GM12878 (cell line): ENCODE measurements at places on chromosomes 5 and 9. TPM values are rescaled to one million over a fixed set of nuclear protein-coding genes. Genes with fewer than 3 reads are reported as not detected.

DNA sequence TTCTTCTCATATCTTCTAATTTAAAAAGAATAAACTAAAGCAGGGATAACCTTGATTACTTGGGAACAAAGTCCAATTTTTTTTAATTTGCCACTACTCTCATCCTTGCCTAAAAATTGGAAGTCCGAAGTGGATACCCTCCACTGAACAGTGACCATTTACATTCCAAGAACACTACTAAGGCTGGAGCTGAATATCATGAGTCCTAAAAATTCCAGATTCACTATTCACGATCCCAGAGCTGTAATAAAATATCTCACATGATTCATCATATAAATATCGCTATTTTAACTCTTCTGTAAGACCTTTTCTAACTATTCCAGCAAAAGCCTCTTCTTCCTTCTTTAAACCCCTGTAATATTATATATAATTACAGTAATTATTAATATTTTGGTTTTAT lies 57.4 kb downstream of the ATPSCKMT start:
- no peak for DNase-seq

DNA sequence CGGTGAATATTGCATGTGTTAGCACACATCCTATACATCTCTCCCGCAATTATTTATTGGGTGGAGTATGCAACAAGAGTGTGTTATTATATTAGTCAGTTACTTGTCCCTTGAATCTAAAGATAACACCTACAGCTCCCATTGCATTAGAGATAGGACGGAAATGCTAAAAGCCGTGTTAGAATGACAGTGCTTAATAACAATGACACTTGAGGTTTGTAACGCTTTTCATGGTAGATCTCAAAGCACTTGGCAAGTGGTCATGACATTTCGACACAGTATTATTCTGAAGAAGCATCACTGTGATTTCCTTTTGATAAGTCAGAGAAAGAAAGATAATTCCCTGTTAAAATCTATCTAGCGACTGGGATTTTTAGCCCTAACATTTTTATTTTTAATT lies 33.4 kb upstream of the TRIO start:
- no peak for DNase-seq

- DNase-seq: no peak
These were observed 76.6 kb upstream of the ADAMTS16 start for GRCh38 chr5:5063533-5063953.

- no peak for DNase-seq
These were observed 3.1 kb downstream of the EGFL7 start for GRCh38 chr9:136665704-136666371.

GRCh38 chr5:68455216-68455615 lies 239.7 kb downstream of the PIK3R1 start:
- no peak for DNase-seq

GRCh38 chr9:33791117-33791516 lies 4.2 kb upstream of the PRSS3 start:
- DNase-seq: no peak

The PBX3 gene
- total RNA-seq: 33.4 and 34.6 TPM in 2 replicates

The CFAP157 gene
- total RNA-seq: not detected in 2 replicates

The HARS2 gene
- 23.0 and 24.1 TPM in 2 replicates for total RNA-seq

GRCh38 chr9:110030632-110031031 lies 177.3 kb downstream of the C9orf152 start:
- no peak for DNase-seq

The TENT4A gene
- total RNA-seq: 26.1 and 30.6 TPM in 2 replicates

DNA sequence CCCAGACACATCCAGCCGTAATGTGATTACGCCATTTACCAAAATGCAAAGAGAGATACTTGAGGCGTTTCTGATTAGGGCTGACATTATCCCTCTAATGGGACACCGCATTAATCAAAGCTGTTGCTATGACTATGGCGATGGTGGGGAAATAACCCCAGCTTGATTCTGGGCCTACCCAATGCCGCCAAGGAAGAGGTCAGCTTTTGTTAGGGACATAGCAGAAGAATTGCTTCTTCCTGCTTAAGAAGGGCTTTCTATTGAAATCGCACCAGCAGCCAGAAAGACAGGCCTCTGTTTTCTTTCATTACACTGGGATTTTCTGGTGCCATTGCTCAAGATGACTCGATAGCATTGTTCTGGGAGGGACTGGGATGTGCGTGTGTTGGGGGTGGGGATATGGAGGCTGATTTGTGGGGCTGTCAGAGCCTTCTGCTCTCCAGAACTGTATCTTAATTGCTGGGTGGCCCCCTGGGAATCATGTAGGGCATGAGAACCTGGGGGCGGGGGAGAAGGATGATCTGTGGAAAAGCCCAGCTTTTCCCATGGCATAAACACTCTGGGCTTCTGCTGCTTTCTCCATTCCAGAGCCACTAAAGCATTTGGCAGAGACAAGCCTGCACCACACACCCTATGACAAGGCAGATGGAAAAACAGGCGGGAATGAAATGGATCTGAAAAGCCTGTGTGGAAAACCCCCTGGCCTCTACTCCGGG lies 106.5 kb upstream of the RAD23B start:
- DNase-seq: no peak

- no peak for DNase-seq
These were observed 9.7 kb upstream of the LRRC70 start for GRCh38 chr5:62568800-62569432.

DNA sequence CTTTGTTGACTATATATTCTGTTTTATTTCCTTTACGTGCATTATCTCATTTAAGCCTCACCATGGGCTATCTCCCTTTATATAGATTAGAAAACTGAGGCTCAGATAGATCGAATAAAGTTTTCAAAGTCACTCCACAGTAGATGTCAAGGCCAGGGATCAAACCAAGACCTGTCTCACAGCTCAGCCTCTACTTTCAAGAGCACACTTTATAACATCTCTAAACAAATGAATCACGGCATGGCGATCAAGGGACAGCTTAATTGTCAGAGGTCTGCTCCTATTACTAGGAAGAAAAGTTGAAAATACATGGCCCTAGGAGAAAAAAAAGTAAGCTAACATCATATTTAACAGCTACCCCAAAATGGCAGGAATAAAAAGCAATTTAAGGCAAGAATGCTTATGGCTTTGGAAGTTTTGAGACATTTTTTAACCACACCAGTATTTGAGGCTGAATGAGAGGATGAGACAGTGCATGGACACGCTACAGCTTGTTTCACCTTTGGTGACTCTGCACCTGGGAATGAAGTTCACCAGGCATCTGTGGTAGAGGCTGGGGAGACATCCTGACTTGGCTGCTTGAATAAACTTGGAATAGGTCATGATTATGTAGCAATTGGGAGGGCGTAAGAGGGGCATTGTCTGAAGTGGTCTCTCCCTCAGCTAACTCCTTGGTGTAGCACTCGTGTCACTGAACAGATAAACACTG lies 486.8 kb upstream of the WWC1 start:
- DNase-seq: no peak

The LURAP1L gene
- 0.58 and 0.80 TPM in 2 replicates for total RNA-seq

The CD180 gene
- 5.4 TPM in 2 replicates for total RNA-seq

The ZFR gene
- 52.7 and 54.8 TPM in 2 replicates for total RNA-seq

DNA sequence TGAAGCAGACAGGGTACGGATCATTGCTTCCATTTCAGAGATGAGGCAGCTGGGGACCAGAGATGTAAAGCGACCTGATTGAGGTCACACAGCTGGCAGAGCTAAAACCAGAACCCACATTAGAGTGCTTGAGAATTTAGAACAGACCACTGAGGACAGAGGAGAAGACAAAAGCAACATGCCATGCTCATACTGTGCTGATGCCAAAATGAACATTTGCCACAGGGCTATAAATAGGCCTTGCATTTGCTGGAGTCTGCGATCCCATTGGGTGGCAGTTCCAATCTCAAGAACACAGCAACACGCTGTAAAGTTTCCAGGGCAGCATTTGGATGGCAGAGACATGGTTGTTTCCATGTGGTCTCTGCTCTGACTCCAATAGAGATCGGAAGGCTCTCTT lies 222.4 kb upstream of the TBC1D2 start:
- DNase-seq: no peak

The ASS1 gene
- total RNA-seq: 0.28 and 0.58 TPM in 2 replicates

The NEUROG1 gene
- total RNA-seq: not detected in 2 replicates

GRCh38 chr9:69916950-69917349 lies 96.3 kb downstream of the CFAP95 start:
- DNase-seq: no peak

DNA sequence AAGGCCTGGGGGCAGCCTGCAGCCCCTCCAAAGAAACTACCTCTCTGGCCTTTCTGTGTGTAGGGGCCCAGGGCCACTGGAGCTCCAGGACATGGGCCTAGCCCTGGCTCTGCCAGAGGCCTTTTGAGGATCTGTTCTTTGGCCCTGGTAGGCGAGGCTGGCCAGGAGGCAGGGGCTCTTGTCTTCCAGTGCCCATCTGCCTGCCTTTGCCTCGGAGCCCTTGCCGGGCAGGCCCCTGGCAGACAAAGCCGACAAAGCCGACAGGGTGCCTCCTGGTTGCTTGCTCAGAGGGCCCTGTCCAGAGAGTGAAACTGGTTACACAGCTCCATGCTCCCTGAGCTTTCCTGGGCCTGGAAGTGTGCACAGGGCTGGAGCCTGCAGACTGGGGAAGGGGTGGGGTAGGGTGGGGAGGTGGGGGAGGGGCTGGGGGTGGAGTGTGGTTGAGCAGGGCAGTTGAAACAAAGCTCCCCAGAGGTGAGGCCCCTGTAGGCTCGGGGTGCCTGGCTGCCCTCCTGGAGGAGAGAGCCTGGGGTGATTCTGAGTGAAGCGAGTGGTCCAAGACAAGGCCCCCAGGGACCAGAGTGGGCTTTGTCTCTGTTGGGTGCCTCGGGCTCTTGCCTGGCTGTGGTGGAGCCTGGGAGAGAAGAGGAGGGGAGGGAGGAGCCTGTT lies 29.3 kb downstream of the PTPA start:
- DNase-seq: no peak

GRCh38 chr5:55634209-55634805 lies 77.8 kb downstream of the SLC38A9 start:
- no peak for DNase-seq

The RGMB gene
- total RNA-seq: 15.3 and 15.8 TPM in 2 replicates

GRCh38 chr9:125462861-125463291 lies 201.2 kb downstream of the GAPVD1 start:
- no peak for DNase-seq

GRCh38 chr5:76718880-76719279 lies 3.0 kb downstream of the F2R start:
- no peak for DNase-seq

The NR4A3 gene
- 2.1 and 2.6 TPM in 2 replicates for total RNA-seq

DNA sequence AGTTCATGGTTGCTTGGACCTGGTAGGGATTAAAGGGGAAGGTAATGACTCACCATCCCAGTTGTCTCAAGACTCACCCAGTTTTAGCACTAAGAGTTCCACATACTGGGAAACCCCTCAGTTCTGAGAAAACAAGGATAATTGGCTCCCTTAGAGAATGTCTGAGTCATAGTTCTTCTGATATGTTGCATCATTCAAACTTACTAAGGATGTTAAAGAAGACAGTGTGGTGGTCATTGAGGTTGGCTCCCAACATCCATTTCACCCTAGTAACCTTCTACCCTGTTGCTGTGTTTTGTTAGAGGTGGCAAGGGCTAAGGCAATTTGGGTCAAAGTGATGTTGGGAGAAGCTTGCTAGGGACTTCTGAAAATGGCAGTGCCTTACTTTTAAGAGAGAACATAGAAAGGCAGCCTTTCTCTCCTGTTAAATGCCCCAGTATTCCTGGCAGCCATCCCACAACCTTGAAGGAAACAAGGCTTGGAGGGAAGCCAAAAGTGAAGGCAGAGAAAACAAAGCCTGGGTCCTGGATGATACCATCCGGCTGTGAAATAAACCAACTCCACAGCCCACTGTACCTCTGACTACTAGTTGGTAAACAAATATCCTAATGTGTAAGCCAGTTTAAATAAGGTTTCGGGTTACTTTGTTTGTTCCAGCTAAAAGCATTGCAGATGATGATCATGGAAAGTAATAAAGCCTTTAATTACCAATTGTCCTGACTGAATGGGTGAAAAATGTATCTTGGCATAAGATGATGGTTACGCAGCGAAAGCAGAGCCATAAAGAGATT lies 80.4 kb upstream of the ADAMTSL1 start:
- DNase-seq: no peak

The SPRY4 gene
- 0.35 and 0.41 TPM in 2 replicates for total RNA-seq
